Activated T-cell treated with anti-CD3 and anti-CD28 coated beads, Interleukin-2, amount 50 U/mL, for 24 hours (primary cell): ENCODE measurements at places on chromosomes 2 and 18.
A peak's percentile ranks its signal among the peaks of the same experiment; 100 is the strongest.

DNA sequence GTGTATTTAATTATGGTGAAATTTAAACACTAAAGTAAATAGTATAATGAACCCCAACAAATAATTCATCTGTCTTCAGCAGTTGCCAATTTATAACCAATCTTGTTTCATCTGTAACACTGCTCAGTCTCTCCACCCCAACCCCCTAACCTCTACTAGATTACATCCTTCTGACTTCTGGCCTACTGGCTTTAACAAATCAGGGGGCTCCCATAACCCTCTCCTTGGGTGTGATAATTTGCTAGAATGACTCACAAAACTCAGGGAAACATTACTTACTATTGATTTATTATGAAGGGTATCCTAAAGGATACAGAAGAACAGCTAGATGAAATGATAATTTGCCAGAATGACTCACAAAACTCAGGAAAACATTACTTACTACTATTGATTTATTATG is 50.7 kb downstream of the PIK3C3 start:
- no peak for DNase-seq

GRCh38 chr18:27017901-27018500 is 152.5 kb upstream of the AQP4 start:
- DNase-seq: no peak

- DNase-seq: no peak
These were observed 239.9 kb downstream of the ZNF516 start for GRCh38 chr18:76255070-76255683.

DNA sequence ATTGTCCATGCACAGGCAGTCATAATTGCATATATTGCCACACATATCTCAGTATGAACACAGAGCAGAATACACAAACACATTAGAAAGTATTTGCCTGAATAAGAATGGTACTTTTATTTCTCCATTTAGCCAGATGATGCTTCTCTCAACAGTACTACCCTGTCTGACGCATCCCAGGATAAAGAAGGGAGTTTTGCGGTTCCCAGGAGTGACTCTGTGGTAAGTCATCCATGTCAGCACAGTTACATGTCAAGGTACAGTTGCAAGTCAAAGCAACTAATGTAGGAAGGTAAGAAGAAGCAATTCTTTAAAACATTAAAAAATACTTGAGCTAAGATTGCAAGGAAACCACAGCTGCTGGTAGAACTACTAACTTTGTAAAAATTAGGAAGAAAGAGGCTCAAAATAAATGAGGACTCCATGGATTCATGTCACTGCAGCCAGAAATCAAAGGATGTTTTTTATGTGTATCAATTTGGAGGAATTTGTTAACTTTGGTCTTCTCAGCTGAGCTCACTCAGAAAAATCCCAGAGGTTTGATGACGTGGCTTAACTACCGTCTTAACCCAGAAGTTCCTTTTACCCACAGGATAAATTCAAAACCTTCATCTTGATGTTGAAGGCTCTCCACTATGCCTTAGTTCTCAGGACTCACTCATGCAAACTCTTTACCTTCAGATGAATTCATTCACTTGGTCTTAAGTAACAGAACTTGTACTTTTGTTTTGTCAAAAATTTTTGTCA is 130.3 kb downstream of the ARHGAP28 start:
- DNase-seq: no peak

DNA sequence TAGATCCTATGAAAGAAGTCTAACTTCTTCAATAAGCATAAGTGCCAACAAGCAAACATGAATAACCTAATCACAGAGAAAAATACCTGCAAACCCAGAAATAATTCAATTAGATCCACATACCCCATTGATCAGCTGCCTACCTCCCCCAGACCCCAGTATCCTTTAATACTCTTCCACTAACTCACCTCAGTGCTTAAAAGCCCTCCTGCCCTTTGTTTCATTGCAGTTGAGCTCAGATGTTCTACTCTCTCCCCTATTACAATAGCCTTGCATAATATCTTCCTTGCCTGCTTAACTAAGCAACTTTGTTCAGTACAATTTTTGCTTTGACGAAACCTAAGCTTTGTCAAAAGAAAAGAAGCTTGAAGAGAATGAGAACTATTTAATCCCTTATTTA is 156.0 kb upstream of the ZC3H15 start:
- no peak for DNase-seq

GRCh38 chr2:203867561-203868200 is at the start of gene CTLA4:
Gene CTLA4, plus strand, starts transcription at chr2:203867771. Its CDS starts 172 bp downstream, at chr2:203867943.
- DNase-seq: peak; percentile 63

DNA sequence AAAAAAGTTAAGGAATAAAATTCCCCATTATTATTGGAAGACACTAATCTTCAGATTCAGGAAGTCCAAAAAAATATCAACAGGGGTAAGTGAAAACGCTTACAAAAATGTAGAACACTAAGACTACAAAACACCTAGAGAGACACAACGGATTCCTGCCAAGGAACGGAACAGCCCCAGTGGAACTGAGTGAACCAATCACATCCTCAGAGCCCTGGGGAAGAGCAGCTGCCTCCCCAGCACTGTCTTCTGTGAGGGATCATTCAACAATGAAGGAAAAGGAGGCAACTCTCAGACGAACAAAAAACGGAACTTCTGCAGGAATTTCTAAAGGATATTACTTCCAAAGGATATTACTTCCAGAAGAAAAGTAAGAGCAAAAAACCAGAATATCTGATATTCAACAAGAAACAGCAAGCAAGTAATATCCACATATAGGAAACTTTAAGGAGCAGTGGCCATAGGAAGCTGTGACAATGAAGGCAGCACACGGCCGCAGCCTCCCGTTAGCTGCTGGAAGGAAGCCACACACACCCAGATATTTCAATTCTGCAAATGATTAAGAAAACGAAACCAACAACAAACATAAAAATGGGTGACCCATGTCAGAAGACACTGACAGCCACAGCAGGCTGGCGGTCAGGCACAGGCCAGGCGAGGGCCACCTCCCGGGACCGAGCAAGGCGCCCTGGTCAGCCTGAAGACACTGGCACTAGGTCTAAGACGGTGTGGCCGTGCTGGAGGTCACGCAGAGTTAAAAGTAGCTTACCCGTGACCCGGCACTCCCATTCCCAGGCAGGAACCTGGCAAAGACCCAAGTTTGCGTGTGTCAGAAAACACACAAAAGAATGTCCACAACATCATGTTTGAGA is 81.8 kb downstream of the HDAC4 start:
- DNase-seq: peak; percentile 27

DNA sequence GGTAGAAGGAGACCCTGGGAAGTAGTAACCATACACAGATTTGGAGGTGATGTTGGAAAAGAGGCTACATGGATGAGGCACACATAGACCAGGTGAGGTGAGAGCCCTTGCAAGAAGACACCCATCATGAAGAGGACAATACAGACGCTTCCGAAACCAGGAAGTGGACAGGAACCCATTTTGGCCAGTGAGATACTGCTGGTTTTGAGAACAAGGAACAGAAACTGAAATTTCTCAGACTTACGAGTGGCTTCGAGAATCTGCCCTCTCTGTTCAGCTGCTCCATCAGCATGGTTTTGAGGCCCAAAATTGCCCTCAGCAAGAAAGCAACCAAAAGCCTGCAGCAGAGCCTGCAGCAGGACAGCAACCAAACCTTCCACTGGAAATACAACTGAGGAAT is 479.1 kb upstream of the NRXN1 start:
- DNase-seq: no peak

DNA sequence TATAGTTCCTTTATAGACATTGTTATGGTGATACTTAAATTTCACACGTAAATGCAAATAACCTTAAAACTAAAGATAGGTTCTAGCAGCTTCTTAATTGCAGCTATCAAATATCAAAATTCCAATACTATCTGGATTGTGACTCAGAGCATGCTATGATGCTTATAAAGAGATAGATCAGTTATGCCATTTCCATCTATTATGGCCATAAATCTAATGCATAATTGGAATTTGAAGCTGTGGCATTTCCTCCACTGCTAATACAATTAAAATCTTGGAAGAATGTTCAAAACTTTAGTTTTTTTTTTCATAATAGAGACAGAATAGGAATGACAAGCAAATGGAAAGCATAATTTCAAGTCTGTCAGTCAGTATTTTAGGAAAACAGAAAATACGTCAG is 220.8 kb upstream of the GALNT5 start:
- no peak for DNase-seq

DNA sequence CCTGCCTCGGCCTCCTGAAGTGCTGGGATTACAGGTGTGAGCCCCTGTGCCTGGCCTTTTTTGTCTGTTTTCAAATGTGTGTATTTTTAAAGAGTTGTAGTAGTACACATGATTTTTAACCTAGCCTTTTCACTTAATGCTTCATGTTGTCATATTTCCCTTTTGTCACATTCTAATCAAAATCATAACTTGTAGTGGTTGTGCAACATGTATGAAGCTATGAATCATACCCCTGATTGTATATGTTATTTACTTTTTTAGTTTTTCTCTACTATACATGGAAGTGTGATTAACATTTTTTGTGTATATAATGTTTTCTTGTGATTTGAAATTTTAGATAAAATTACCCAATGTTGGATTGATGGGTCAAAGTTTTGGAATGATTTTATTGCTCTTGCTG is 8.5 kb downstream of the GEN1 start:
- no peak for DNase-seq

DNA sequence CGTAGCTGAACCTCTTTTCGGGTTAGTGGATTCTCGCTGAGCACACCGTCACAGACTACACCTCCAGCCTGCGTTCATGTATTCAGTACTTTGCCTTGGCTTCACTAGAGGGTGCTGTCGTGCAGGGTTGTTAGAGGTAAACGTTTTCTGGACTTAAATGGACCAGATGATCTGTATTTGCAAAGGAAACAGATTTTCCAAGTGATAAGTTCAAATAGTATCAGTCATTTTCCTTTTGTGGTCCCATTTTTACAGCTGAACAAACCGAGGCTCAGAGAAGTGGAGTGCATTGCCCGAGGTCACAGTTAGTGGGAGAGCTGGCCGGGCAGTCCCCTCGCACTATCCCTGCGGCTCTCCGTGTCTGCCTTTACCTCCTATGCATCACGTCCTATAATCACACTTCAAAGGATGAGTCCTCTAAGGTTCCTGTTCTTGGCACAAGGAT is 125.9 kb downstream of the MAP4K4 start:
- DNase-seq: peak; percentile 64

GRCh38 chr18:28510210-28510609 is 333.3 kb upstream of the CDH2 start:
- DNase-seq: no peak

GRCh38 chr2:165793779-165794535 is at the start of gene GALNT3:
Gene GALNT3, minus strand, starts transcription at chr2:165794247. Its CDS starts 23,547 bp downstream, at chr2:165770700.
- no peak for DNase-seq

DNA sequence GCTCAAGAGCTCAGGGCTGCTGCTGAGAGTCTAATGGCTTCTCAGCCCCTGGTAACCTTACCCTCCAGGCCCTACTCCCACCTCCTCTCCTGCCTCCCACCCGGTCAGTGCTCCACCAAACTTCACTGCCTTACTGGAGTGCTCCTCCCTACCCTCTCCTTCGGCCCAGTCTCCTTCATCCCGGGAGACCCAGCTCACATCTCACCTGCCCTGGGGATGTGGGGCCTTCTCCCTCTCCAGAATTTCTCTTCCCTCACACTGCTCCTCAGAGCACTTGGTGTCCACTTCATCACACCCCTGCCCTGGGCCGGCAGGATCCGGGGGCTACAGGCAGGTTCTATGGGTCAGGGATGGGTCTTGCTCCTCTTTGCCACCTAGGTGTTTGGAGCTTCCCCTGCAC is 21.6 kb downstream of the PTPN18 start:
- no peak for DNase-seq

DNA sequence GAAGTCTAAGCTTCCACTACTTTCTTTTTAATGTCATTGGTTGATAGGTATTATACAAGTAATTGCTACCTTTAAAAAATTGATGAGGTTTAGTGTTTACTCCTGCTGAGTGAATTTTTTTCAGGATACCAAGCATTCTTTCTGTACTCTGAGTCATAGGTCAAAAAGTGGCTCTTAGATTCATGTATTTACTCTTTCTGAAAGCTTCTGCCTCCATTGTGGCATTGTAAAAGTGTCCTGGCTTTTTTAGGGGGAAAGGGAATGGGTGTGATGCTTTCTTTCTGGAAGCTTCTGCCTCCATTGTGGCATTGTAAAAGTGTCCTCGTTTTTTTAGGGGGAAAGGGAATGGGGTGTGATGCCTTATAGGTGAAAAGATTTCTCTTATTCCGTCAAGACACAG is 286.5 kb downstream of the LPIN1 start:
- DNase-seq: no peak

- DNase-seq: no peak
These were observed 560.5 kb upstream of the HS6ST1 start for GRCh38 chr2:128879161-128879560.

DNA sequence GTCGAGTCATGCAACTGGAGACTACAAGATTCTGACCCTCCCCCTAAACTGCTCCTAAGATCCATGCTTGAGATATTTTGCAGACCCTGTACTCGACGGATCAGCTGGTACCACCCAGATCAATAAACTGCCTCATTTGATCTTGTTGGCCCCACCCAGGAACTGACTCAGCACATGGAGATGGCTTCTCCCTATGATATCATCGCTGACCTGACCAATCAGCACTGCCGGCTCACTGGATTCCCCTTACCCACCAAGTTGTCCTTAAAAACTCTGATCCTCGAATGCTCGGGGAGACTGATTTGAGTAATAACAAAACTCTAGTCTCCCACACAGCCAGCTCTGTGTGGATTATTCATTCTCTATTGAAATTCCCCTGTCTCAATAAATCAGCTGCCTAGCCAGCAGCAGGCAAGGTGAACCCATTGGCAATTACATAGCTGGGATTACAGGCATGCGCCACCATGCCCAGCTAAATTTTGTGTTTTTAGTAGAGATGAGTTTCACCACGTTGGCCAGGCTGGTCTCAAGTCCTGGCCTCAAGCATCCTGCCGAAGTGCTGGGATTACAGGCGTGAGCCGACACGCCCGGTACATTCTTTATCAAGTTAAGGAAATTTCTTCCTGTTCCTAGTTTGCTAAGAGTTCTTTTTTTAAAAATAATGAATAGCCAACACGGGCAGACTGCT is 43.6 kb downstream of the VPS54 start:
- DNase-seq: no peak

- no peak for DNase-seq
These were observed 985 bp downstream of the ILKAP start for GRCh38 chr2:238202326-238203093.

DNA sequence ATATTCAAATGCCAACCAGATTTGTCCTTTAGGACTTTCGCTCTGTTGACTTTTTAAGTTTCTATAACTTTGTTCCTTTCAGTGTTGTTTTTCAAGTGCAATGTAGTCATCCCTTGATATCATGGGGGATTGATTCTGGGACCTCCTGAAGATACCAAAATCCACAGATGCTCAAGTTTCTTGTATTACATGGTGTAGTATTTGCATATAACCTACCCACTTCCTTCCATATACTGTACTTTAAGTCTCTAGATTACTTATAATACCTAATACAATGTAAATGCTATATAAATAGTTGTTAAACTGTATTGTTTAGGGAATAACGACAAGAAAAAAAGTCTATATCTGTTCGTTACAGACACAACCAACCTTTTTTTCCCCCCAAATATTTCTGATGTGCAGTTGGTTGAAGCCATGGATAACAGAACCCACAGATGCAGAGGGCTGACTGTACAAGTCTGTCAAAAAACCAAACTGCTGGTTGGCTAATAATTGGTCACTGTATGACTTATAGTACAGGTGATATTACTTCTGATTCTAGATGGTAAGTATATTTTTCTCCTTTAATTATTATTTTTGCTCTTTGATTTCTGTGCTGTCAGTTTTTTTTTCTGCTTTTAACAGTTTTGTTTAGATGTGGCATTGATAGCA is 201.7 kb upstream of the STON1 start:
- no peak for DNase-seq
